ENCODE measurements at places on chromosomes 2 and 18. TPM values are rescaled to one million over a fixed set of nuclear protein-coding genes. Genes with fewer than 3 reads are reported as not detected.

AMER3 gene
- total RNA-seq: not detected

ATP6V1C2 gene
- not detected for total RNA-seq

ZBTB7C gene
- not detected for total RNA-seq

FAM110C gene
- total RNA-seq: 0.72 TPM

ANO7 gene
- total RNA-seq: 0.90 TPM

CERKL gene
- total RNA-seq: not detected

C2orf80 gene
- not detected for total RNA-seq

CYP26B1 gene
- not detected for total RNA-seq

LYPD6 gene
- total RNA-seq: not detected

ALLC gene
- not detected for total RNA-seq

CDH2 gene
- total RNA-seq: not detected

HRH4 gene
- 0.16 TPM for total RNA-seq

CCDC85A gene
- total RNA-seq: not detected

GALR1 gene
- total RNA-seq: not detected

MAPK4 gene
- total RNA-seq: not detected

GDF7 gene
- 0.07 TPM for total RNA-seq

DCDC2C gene
- total RNA-seq: not detected

RPIA gene
- total RNA-seq: 32.3 TPM

KIAA2012 gene
- not detected for total RNA-seq

ITM2C gene
- 42.8 TPM for total RNA-seq

STAT1 gene
- total RNA-seq: 563 TPM

B3GNT7 gene
- total RNA-seq: 0.76 TPM

FNDC4 gene
- total RNA-seq: 0.24 TPM

ZSWIM2 gene
- not detected for total RNA-seq

CROCC2 gene
- not detected for total RNA-seq

PLEK gene
- 2.4 TPM for total RNA-seq

TOGARAM2 gene
- total RNA-seq: 4.3 TPM

CCDC102B gene
- total RNA-seq: 4.3 TPM

RGPD3 gene
- 0.24 TPM for total RNA-seq

VWC2L gene
- not detected for total RNA-seq

CRACDL gene
- total RNA-seq: 0.19 TPM

CRYBA2 gene
- not detected for total RNA-seq

SNED1 gene
- 0.36 TPM for total RNA-seq

DYNAP gene
- total RNA-seq: not detected

DSG4 gene
- total RNA-seq: not detected

MAP2 gene
- 0.31 TPM for total RNA-seq

TMEM200C gene
- not detected for total RNA-seq

LIPG gene
- not detected for total RNA-seq

CAPN13 gene
- total RNA-seq: not detected

GPAT2 gene
- 11.1 TPM for total RNA-seq

SOX11 gene
- total RNA-seq: not detected

ADD2 gene
- 31.6 TPM for total RNA-seq

PAX8 gene
- total RNA-seq: 3.0 TPM

UGT1A5 gene
- total RNA-seq: not detected

CHST10 gene
- 7.8 TPM for total RNA-seq

DSG2 gene
- total RNA-seq: 3.1 TPM

VIL1 gene
- not detected for total RNA-seq
